Stimulated activated CD4-positive, alpha-beta T cell treated with anti-CD3 and anti-CD28 coated beads, Interleukin-2, amount 100 ng/mL, for 24 hours (primary cell): ENCODE measurements at places on chromosomes 2 and 18.

DNA sequence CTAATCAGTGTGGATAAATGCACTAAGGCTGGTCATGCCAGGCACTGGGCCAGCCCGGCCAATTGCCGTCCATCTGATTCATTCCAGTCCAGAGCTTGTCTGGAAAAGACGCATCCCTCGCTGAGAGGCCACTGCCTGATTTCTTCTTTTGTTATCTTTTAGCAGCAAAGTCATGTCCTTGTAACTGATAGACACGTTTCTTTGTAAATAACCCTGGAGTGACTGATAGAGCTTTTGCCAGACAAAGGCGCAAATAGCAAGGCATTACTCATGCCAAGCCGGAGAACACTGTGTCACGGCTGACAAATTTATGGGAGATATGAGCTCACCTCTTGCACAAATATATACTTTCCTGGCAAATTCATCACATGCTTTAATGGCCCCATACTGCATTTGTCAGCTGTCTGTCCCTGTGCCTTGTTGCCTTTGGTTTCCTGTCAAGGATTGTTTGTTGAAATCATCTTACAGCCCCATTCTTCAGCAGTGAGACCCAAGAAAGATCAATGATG, 164.4 kb downstream of the ETAA1 start:
- no peak for DNase-seq

DNA sequence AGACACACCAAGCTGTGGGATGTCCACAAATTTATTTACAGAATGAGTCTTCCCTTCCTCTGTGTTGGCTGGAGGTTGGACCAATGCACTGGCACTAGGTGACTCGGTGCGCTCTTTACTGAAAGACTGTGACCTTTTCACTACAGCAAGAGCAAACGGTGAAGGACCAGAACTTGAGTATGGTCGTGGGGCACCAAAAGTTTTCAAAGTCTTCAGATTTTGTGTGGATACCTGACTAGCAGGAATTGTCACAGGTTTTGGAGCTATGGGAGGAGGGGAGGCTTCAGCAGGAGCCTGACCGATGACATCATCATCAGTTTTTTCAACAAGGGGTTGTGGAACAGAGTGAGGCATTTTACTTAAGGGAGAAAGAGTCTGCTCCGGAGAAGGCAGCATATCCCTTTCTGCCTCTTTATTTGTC, 73.0 kb upstream of the GRB14 start:
- DNase-seq: no peak

DNA sequence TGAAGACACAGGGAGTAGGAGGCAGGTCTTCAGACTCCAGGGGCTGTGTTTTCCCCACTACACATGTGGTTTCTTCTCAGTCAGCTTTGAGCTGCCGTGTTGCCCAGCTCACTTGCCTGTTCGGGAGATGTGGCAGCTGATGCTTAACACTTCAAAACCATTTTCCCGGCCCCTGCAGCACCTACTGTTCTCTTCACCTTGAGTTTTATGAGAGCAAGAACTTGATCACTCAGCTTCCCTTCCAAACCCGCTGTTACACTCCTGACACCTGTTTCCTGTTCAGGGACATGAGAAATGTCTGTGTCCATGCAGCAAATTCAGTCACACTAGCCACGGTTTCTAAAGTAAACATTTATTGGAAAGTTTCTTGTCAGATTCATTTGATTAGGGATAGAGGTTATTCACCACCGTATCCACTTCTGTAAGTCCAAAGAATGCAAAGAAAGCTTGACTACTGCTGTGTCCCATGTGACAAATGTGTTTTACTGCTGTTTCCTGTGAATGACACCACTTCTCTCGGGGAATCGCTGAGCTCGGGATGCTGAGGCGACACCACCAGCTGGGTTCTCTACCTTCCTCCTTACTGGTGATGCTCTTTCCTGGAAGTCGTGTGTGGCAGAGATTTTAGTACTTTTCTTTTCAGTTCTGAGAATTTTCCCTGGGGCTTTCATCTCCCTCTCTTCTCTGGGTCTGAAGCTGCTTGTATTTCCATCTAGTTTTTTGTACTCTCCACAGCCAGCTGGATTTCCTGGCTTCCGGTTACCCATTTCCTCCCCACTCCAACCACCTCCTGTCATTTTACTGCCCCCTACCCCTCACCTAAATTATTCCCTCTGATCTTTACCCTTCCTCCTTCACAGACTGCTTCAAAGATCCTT, 91.7 kb downstream of the KLF7 start:
- peak; percentile 37 for DNase-seq

- DNase-seq: no peak
Observed at GRCh38 chr2:172358691-172359556, 68.5 kb upstream of the ITGA6 start.

DNA sequence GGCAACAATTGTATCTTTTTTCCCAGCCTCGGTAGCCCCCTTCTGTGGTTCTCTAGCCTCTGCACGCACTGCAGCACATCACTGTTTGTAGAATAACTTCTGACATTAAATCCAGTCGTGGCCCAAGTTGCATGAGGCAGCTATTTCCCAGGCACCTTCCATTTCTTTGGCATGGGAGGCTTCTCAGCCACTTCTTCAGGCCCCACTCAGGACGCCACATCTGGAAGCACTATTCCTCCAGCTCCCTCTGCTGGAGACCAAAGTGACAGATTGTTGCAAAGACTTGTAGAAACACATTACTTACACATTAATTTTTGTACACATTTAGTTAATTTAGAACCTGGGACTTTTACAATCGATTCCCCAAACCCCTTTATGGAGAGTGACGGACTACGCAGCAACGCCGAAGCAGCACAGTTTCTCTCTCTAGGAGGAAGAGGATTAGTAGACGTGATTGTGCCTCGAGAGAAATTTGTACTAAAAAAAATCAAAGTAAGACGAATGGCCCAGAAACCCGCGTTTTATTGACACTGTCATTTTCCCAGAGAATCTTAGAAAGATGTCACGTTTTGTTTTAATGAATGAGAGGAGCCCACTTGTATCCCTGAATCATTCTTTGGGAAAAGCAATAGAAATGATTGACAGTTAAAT, 57.8 kb upstream of the RGPD5 start:
- DNase-seq: no peak

DNA sequence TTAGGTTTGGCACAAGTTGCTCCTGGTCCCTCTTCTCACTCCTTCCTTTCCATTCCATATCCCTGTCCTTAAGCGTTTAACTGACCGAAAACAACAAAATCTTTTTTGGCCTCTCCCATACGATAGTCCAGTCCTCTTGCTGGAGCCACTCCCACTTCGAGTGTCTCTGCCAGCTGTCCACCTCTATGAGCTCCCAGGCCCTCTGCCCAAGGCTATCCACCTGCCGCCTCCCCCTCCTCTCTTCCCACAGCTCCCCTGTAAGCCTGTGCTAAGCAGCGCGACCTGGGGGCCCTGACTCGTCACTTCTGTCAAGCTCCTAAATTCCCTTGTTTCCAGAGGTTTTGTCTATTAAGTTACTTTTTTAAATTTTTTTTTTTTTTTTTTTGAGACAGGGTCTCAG, 47.0 kb upstream of the FOSL2 start:
- no peak for DNase-seq

GRCh38 chr18:67510831-67511230, 5.7 kb downstream of the DSEL start:
- DNase-seq: no peak

GRCh38 chr2:237693291-237693994, 66.1 kb downstream of the LRRFIP1 start:
- peak; percentile 48 for DNase-seq

- DNase-seq: peak; percentile 33
Observed at GRCh38 chr18:46623541-46623940, 33.5 kb downstream of the LOXHD1 start.

- DNase-seq: peak; percentile 86
Observed at GRCh38 chr2:181466661-181467576, 9.7 kb downstream of the ITGA4 start.

DNA sequence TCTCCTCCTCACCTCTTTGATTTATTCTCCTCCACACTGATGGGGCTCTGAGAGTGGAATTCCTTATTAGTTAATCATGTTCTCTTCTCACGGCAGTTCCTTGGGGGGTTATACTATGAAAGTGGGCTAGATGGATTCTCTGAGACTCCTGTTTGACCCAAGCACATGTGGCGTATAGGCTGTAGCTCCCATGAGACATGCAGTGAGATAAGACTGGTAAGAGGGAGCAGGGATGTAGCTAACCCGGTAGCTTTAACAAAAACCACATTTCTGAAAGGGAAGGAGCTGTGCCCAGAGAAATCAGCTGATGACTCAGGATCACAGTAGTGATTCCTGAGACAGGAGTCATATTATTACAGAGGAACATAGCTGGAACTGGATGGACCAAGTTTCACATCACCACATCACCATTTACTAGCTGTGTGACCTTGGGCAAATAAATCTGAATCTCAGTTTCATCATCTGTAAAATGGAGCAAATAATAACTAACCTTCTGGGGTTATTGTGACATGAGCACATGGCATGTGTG, 82.9 kb downstream of the CRIM1 start:
- DNase-seq: no peak

GRCh38 chr2:110869472-110870446, 137.4 kb downstream of the ACOXL start:
- DNase-seq: no peak

GRCh38 chr2:105278654-105279053, 37.1 kb downstream of the GPR45 start:
- DNase-seq: no peak

DNA sequence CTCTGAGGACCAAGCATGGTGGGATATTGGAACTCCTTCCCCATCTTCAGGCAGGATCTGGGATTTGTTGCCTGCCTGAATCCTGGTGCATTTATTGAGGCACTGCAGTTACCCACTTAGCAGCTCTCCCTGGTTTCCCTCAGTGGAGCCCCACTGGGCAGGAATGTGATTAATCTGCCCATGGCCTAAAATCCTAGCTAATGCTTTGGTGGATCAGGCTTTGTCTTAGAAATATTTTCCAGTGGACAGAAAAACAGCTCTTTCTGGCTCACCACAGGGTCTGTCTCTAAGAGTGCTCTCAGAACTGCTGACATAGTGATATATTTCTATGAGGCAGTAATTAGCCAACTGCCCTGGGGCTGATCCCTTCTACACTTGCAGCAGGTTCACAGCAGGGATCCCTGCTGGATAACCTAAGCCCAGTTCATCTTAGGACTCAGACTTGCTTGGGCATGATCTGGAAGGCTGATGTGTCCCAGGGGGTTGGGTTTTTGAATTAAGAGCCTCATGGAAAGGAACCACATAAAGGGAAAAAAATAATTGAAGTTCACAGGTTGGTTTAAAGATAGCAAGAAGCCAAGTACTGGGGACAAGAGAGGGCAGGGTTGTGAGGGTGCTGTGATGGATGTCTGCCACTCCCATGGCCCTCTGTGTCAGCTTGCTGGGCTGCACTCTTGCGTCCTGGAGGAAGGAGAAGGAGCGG, 44.3 kb upstream of the ZDBF2 start:
- DNase-seq: no peak

DNA sequence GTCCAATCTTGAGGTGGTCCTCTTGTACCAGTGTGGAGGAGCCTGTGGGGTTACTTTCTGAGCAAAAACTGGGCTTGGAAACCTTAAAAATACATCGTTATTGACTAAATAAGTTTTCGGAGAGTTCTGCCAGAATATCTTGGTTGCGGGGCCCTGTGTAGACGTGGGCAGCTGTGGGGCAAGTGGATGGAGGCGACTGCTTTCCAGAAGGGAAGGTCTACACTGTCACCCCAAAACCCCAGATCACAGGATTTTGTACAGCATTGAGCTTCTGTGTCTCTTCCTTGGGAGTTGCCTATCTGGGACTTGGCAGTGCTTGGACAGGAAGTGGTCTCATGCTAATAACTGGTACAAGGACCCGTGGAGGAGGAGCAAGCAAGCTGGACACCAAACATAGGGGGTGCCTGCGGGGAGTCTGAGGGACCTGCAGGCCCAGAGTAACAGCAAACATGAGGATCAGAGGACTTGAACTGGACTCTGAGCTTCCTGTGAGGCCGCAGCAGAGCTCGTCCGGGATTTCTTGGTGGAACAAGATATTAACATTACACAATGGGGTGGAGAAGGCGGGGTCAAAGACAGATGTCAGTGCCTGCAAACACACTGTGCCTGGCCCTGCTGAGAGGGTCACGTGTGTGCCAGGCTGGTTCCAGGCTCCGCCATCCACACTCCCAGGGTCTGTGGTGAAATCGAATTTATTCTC, 48.0 kb upstream of the CTLA4 start:
- no peak for DNase-seq

GRCh38 chr2:239905884-239906654, 119.1 kb downstream of the NDUFA10 start:
- no peak for DNase-seq

DNA sequence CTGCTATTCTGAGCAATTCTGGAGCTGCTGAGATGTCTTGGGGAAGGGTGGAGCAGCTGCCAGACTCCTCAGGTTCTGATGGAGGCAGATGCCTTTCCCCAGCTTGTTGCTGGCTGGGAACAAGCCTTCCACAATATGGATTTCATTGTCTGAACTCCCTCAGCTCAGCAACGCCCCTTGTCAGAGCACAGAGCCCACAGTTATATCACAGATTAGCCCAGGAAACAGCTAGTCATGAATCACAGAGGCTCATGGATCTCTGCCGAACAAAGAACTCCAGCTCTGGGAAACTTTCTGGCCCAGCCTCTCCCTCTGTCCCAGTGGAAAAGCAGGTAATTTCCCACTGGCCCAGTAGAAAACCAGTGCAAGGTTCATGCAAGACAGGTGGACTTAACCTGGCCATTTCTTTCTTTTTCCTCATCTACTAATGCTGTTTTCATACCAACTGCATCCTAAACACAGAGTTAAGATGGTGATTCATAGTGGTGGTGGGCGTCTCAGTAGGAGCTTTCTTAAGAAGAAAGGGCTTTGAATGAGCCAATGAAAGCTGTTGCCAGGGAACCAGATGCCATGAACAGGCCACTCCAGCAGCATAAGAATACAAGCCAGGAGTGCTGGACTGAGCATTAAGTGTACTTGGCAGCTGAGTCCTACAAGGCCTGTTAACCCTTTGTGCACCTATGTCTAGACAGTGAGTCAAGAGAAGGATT, 8.7 kb upstream of the KIAA2012 start:
- no peak for DNase-seq

GRCh38 chr2:127570282-127571250, 35.1 kb downstream of the MYO7B start:
- DNase-seq: no peak

GRCh38 chr2:99451280-99451679, 38.5 kb downstream of the REV1 start:
- no peak for DNase-seq

DNA sequence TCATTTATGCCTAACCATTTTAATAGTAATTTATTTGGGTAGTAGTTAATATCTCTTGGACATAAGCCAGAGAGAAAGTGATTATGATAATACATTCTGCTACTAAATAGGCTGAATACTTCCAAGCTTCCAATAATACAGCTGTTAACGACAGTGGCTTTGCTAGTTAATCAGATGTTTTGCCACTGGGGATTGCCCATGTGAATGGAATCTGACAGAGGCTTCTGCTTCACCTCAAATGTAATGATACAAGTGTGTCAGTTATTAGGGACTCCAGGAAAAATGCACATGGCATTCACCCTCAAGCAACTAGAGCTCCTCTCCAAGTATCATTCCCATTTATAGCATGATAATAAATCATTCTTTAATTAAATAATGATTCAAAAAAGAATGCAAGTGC, 185.0 kb upstream of the TMEFF2 start:
- no peak for DNase-seq
